Naive thymus-derived CD4-positive, alpha-beta T cell (primary cell): ENCODE measurements at places on chromosomes 13 and 19.
A peak's percentile ranks its signal among the peaks of the same experiment; 100 is the strongest.

DNA sequence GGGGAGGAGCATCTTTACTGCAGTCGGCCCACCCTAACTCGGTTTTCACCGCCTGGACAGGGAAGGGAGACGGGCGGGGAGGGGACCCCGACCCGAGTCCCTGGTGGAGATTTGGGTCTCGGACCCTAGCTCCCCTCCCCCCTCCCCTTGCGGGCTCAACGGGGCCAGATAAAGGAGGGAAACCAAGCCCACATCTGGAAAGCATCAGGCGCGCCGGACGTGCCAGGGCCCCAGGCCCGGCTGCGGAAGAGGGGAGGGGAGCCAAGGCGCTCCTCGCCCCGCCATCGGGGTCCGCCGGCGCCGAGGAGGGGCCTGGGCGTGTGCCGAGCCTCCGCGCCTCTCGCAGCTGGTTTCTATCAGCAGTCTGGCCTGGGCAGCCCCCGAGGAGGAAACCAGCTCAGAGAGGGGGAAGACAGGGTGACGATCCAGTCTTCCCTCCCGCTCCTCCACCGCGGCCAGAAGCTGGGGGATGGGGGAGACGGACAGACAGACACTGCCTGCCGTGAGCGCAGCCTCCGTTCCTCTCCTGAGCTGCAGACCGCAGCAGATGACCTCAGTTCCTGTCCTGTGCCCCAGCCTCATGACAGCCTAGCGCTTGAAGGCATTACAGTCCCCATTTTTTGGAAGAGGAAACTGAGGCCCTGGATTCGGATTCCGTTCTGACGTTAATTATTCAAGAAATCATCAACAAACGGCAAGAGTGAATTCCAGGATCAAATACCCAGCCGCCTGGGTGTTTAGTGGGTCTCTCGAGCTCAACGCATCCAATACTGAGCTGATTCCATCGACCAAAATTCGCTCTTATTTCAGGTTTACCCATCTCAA lies 3.6 kb upstream of the GNG8 start:
- peak overlapping the region; percentile 72 for H3K27ac ChIP-seq
- no peaks in the 10 kb centered on the region for H3K27me3 ChIP-seq
- H3K36me3 ChIP-seq: no peaks in the 10 kb centered on the region
- H3K4me3 ChIP-seq: peak overlapping the region; percentile 48
- DNase-seq: no peak
- H3K4me1 ChIP-seq: peaks cover 16% of the 10 kb centered on the region

DNA sequence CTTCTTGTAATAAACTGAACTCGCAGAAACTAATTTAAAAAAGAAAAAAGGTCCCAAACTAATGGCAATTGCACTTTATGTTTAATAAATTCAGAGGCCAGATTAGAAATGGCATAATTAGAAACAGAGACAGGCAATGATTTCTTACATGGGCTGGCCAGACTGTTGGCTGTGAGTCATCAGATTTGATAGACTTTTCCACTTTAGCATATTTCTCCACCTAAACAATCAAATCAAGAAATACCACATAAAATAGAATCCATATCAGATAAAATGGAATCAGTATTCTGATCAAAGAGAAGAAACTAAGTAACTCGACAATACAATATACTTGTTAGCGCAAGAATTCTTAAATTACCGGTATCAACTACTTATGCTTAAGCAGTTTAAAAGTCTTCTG lies 29.0 kb downstream of the EXOSC8 start:
- no peak for DNase-seq
- no peaks in the 10 kb centered on the region for H3K4me1 ChIP-seq
- H3K36me3 ChIP-seq: peaks cover 12% of the 10 kb centered on the region

DNA sequence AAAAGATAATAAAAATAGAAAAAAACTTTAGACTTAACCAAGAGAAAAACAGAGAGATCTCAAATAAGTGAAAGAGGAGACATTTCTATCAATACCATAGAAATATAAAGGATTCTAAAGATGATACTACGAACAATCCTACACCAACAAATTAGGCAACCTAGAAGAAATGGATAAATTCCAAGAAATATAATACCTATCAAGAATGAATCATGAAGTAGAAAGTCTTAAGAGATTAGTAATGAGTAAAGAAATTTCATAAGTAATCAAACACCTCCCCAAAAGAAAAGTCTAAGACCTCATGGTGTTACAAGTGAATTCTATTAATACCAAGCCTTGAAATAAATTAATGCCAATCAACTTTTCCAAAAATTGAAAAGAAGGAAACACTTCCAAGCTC lies 1584.5 kb upstream of the MIR17HG start:
- no peaks in the 10 kb centered on the region for H3K27me3 ChIP-seq
- no peak overlapping the region for H3K4me3 ChIP-seq
- DNase-seq: no peak
- H3K36me3 ChIP-seq: no peaks in the 10 kb centered on the region

DNA sequence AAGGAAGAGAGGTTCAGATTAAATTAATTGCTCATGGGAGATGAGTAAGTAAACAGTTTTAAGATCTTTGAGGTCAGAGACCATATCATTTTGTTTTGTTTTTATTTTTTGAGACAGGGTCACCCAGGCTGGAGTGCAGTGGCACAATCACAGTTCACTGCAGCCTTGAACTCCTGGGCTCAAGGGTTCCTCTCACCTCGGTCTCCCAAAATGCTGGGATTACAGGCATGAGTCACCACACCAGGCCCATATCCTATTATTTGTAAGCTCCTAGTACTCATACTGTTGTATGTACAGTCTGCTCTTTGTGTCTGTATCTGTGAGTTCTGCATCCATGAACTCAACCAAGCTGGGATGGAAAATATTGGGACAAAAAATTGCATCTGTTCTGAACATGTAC lies 6.0 kb upstream of the RASL11A start:
- no peak overlapping the region for H3K27ac ChIP-seq
- DNase-seq: no peak
- no peaks in the 10 kb centered on the region for H3K36me3 ChIP-seq
- H3K4me1 ChIP-seq: peaks cover 4% of the 10 kb centered on the region

- DNase-seq: no peak
- H3K36me3 ChIP-seq: no peaks in the 10 kb centered on the region
- no peaks in the 10 kb centered on the region for H3K4me1 ChIP-seq
- no peak overlapping the region for H3K4me3 ChIP-seq
- no peak overlapping the region for H3K27ac ChIP-seq
Measured at GRCh38 chr13:112242777-112243176, 133.4 kb upstream of the SPACA7 start.

GRCh38 chr13:23796551-23796950 lies 92.6 kb downstream of the MIPEP start:
- no peaks in the 10 kb centered on the region for H3K27me3 ChIP-seq
- H3K4me3 ChIP-seq: no peak overlapping the region
- DNase-seq: no peak
- peaks cover 10% of the 10 kb centered on the region for H3K4me1 ChIP-seq

- no peaks in the 10 kb centered on the region for H3K4me1 ChIP-seq
- no peak for DNase-seq
- H3K4me3 ChIP-seq: no peak overlapping the region
- H3K27ac ChIP-seq: no peak overlapping the region
- no peaks in the 10 kb centered on the region for H3K27me3 ChIP-seq
- peaks cover 31% of the 10 kb centered on the region for H3K36me3 ChIP-seq
Measured at GRCh38 chr19:41319500-41320184, 9.7 kb downstream of the CCDC97 start.

GRCh38 chr13:110648146-110648819 lies 32.9 kb downstream of the NAXD start:
- no peak overlapping the region for H3K27ac ChIP-seq
- H3K4me3 ChIP-seq: no peak overlapping the region
- no peaks in the 10 kb centered on the region for H3K27me3 ChIP-seq
- H3K36me3 ChIP-seq: peaks cover 5% of the 10 kb centered on the region
- no peak for DNase-seq
- H3K4me1 ChIP-seq: no peaks in the 10 kb centered on the region

DNA sequence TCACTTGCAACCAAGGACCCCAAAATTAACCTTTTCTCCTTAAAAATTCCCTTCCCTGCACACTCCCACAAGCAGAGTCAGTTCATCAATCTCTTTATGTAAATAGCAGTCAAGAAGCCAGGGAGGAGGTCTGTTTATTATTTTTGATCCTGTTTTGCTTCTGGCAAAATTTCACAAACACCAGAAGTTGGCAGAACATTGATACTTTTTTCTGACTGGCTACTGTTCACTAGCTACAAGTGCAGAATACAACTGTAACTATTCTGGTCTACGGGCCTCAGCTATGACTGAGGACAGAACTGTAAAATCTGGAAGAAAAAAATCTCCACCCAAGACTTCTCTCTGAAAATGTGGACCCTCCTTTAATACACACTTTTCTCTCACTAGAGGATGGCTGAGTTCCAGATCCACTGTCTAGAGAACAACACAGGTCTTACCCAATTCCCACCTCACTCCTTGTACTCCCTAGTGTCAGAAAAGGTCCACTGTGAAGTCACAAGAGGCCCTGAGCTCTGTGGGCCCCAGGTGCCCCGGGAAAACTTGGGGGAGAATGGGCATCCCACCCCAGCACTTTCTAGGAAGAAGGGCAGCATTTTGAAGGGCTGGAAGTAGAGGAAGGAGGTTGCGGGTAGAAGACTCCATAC lies 14.5 kb downstream of the STARD13 start:
- H3K27ac ChIP-seq: no peak overlapping the region
- H3K27me3 ChIP-seq: no peaks in the 10 kb centered on the region
- no peak overlapping the region for H3K4me3 ChIP-seq
- H3K36me3 ChIP-seq: no peaks in the 10 kb centered on the region

DNA sequence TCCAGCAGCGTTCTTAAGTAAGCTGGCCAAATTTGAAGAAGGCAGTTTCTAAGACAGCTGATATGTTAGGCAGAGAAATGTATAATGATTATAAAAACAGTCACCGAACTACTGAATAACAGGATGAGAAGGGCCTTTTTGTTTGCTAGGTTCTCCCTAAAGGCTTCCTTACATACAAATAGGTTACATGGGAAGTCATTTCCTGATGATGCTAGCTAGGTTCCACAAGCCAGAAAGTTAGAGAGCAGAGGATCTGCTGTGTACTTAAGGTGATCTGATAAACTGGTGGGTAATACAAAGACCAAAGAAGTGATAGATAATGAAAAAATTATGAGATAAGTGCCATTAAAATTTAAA lies 139.7 kb downstream of the VWA8 start:
- DNase-seq: no peak
- H3K4me3 ChIP-seq: no peak overlapping the region
- H3K36me3 ChIP-seq: peaks cover 9% of the 10 kb centered on the region
- no peak overlapping the region for H3K27ac ChIP-seq
- no peaks in the 10 kb centered on the region for H3K4me1 ChIP-seq

- no peak for DNase-seq
- H3K36me3 ChIP-seq: no peaks in the 10 kb centered on the region
- H3K4me1 ChIP-seq: no peaks in the 10 kb centered on the region
- no peaks in the 10 kb centered on the region for H3K27me3 ChIP-seq
- H3K4me3 ChIP-seq: no peak overlapping the region
Measured at GRCh38 chr13:33910255-33910654, 92.3 kb downstream of the RFC3 start.

DNA sequence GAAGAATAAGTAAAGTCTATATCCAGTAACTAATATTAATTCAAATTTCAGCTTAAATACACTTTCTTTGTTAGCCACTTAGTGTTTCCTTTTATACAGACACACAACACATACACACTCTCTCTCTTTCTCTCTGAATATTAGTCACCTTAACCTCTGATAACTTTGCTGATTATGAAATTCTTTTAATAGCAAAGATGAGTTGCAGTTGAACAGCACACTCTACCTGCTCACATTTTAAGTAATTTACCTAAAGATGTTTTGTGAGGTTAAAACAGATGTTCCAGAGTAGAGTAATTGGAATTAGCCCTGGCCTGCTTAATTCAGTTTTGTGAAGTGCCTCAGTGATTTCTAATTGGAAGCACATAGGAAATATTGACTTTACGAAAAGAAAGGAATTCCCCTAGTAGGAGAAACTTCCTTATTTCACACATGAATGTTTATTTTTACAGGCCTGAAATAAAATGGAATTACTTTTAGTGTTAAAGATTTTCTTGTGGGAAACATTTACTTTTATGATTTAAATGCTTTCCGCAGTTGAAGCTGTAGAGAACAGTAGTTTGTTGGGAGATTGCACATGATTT lies 184.3 kb downstream of the MYO16 start:
- H3K27me3 ChIP-seq: no peaks in the 10 kb centered on the region
- H3K4me3 ChIP-seq: no peak overlapping the region
- no peaks in the 10 kb centered on the region for H3K36me3 ChIP-seq
- H3K4me1 ChIP-seq: no peaks in the 10 kb centered on the region
- DNase-seq: no peak
- H3K27ac ChIP-seq: no peak overlapping the region

GRCh38 chr13:97120346-97120745 lies 101.8 kb upstream of the MBNL2 start:
- H3K27me3 ChIP-seq: no peaks in the 10 kb centered on the region
- H3K36me3 ChIP-seq: no peaks in the 10 kb centered on the region
- no peak for DNase-seq
- no peak overlapping the region for H3K27ac ChIP-seq

- no peak overlapping the region for H3K27ac ChIP-seq
- no peaks in the 10 kb centered on the region for H3K36me3 ChIP-seq
- H3K4me3 ChIP-seq: no peak overlapping the region
- no peaks in the 10 kb centered on the region for H3K27me3 ChIP-seq
Measured at GRCh38 chr19:4908360-4908759, 941 bp upstream of the UHRF1 start.

- H3K4me1 ChIP-seq: no peaks in the 10 kb centered on the region
- no peaks in the 10 kb centered on the region for H3K36me3 ChIP-seq
- H3K27me3 ChIP-seq: no peaks in the 10 kb centered on the region
- DNase-seq: no peak
- no peak overlapping the region for H3K27ac ChIP-seq
- H3K4me3 ChIP-seq: no peak overlapping the region
Measured at GRCh38 chr19:51627491-51628138, 2.6 kb downstream of the SIGLEC5 start.

GRCh38 chr13:34338102-34338501 lies 520.2 kb downstream of the RFC3 start:
- no peaks in the 10 kb centered on the region for H3K27me3 ChIP-seq
- H3K4me3 ChIP-seq: no peak overlapping the region
- no peaks in the 10 kb centered on the region for H3K36me3 ChIP-seq
- H3K27ac ChIP-seq: no peak overlapping the region

GRCh38 chr19:30682999-30683536 lies 310.9 kb downstream of the ZNF536 start:
- no peak overlapping the region for H3K4me3 ChIP-seq
- H3K36me3 ChIP-seq: no peaks in the 10 kb centered on the region
- H3K4me1 ChIP-seq: no peaks in the 10 kb centered on the region
- H3K27me3 ChIP-seq: no peaks in the 10 kb centered on the region
- H3K27ac ChIP-seq: no peak overlapping the region
- peak; percentile 30 for DNase-seq

DNA sequence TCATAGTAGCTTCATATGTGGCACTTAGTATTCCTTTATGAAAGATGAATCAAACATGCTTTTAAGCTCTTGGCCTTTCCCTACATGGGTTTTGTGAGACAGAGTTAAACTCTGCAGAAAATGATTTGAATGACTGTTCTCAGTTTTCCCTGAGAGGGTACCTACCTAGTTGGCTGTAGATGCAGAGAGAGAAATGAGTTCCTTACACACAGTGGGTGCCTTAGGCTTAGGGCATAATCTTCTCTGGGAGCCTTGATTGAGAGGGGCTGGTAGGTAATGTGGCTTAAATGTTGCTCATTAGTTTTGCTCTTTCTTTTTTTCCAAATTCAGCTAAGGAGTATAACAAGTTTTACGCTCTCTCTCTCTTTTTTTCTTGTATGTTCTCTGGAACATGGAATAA lies 3.0 kb downstream of the URI1 start:
- no peak for DNase-seq
- H3K27ac ChIP-seq: no peak overlapping the region
- no peaks in the 10 kb centered on the region for H3K36me3 ChIP-seq
- H3K27me3 ChIP-seq: no peaks in the 10 kb centered on the region
